ENCODE measurements at places on chromosomes 7 and 10.

- DNase-seq = no peak
Measured at GRCh38 chr7:41688012-41688625, 14.8 kb downstream of the INHBA start.

GRCh38 chr10:126101736-126102135 is 205.4 kb downstream of the FANK1 start:
- DNase-seq = no peak

DNA sequence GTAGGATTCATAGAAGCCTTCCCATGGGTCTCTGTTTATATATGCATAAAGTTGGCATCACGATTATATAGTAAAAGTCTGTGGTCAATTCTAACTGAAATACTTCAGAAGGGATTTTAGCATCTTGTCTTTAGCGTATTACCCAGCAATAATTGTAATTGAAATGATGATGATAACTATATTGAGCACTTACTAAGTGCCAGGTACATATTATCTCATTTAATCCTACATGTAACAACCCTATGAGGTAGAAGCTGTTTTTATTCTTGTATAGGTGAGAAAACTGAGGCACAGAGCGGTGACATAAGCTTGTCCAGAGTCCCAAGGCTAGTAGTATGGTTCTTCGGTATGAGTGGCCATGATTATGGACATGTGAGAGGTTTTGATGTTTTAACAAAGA is 33.8 kb downstream of the PANK1 start:
- no peak for DNase-seq

GRCh38 chr7:74455928-74456327 is 2.2 kb downstream of the GTF2IRD1 start:
- DNase-seq = no peak

All from hematopoietic multipotent progenitor cell treated with erythropoietin and hydrocortisone succinate and interleukin-3 and kit ligand, for 17 days (in vitro differentiated cells).